Activated CD8-positive, alpha-beta memory T cell treated with anti-CD3 and anti-CD28 coated beads, Interleukin-2, amount 10 ng/mL, durations not matched to agents 7 days and 5 days (primary cell): ENCODE measurements at places on chromosomes 16 and 17. TPM values are rescaled to one million over a fixed set of nuclear protein-coding genes. Genes with fewer than 3 reads are reported as not detected.

DNA sequence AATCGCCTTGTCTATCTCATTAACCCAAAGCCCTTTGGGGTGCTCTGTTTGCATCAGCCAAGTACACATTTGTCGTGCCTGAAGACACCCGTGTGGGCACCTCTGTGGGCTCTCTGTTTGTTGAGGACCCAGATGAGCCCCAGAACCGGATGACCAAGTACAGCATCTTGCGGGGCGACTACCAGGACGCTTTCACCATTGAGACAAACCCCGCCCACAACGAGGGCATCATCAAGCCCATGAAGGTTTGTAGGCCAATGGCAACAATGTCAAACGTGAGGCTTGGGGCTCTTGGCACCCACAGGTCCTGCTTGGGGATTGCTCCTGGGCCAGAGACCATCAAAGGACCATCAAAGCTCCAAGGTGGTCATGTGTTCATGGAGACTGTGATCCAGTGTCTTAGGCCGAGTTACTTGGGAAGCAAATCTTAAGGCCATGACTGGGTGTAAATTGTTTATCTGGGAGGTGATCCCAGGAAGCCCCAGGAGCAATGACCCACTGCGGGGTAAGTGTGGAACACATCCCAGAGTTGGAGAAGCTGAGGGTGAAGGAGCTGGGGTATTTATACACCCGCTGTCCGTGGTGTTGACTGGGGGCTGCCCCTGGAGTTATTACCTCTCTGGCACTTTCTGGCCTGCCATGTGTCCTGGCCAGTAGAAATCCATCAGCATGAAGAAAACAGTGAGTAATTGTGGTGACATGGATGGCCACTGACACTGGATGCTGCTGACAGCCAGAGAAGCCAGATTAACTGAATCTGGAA is 24.0 kb downstream of the CDH5 start:
- DNase-seq = no peak

GRCh38 chr16:60771138-60771537 is 1265.1 kb downstream of the CDH8 start:
- no peak for DNase-seq

GRCh38 chr16:6646891-6647290 is 685.8 kb upstream of the RBFOX1 start:
- DNase-seq = no peak

DNA sequence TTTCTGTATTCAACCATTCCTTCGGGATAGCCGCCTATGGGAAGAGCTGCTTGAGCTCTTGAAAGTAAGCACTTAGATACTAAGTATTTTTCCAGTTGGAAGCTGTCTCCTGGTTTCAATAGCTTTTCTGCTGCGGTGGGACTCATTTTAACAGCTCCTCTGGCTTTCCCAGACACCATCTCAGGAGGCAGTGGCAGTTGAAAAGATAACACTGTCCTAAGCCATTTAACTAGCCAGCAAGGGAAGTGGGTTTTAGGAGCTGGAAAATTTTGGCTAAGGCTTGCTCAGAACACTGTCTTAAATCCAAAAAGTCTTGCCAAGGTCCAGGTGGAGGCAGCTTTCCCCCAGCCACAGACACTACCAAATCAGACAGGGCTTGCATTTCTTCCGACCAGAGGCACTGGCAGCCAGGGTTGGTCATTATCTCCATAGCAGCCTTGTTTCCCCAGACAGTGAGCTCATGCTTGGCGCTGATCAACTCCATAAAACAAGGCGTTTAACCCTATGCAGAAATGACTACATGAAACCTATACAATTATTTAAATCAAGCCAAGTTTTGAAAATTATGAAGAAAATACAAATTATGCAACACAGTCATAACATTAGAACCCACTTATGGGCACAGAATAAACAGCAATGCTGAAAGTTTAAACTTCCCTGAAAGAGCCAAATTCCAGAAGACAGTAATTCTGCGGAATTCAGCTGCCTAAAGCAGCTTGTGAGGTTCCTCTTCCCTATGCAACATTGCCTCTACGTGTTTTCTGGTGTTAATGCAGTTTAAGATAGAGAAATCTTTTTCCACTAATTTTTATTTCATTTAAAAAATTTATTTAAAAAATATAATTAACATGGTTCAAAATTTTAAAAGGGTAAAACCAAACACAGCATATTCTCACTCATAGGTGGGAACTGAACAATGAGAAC is 25.0 kb downstream of the GABARAPL2 start:
- no peak for DNase-seq

- no peak for DNase-seq
Observed at GRCh38 chr17:13212860-13213259, 195.0 kb upstream of the ELAC2 start.

GRCh38 chr16:88378401-88378800 is 4.4 kb upstream of the ZNF469 start:
- no peak for DNase-seq

DNA sequence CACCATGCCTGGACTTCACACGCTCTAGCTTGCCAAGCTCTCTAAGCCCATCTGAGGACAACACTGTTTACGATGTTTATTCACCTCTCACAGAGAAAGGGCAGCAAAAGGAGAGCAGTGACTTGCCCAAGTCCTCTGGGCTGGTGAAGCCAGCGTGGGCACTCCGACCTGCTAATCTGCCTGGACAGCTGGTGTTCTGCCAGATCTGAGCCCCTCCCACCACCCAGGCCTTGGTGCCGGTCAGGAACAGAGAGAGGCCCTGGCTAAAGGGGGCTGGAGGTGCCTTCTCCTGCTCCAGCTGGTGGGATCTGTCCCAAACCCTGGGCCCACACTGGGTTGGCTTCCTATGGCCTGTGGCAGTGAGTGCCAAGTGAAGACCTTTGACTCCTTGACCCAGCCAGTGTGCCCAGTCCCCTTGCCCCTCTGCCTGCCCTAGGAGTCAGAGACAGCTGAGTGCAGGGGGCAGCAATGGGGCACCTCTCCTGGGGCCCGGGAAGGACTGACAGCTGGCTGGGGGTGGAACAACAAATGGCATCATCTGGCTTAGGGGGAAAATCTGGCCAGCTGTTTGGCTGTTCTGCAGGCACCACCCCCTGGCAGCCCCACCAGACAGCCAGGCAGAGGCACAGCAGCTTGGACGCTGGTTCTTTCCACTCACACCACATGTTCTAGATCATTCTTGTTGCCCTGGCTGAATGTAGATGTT is 1.8 kb upstream of the SLC4A1 start:
- no peak for DNase-seq

DNA sequence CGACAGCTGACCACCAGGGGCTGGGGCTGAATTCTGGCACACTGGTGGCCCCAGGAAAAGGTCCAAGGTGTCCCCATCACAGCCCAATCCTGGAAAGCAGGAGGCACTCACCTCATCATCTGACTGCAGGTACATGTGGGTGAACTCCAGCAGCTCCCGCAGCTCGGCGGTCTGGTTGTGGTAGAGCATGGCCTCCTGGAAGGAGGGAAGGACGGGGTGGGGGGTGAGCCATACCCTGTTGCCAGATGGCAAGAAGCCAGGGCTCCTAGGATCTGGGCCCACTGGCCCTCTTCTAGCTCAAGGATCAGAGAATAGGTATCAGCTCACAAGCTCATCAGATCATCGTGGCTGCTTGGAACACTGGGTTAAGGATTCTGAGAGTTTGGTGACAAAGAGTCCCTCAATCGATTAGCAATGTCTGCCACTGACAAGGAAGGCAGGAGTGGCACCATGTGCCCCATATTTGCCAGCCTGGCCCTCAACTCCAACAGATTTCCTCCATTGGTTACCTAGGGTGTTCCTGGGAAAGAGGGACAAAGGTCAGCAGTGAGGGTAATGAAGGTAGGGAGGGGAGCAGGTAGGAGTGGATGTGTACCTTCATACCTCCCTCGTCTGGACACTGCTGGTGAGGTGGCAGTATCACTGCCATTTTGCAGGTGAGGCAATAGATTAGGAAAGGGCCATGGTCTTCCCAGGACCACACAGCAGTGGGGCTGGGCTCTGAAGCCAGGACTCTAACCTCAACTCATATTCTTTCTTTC is 4.9 kb downstream of the P3H4 start:
- no peak for DNase-seq

DNA sequence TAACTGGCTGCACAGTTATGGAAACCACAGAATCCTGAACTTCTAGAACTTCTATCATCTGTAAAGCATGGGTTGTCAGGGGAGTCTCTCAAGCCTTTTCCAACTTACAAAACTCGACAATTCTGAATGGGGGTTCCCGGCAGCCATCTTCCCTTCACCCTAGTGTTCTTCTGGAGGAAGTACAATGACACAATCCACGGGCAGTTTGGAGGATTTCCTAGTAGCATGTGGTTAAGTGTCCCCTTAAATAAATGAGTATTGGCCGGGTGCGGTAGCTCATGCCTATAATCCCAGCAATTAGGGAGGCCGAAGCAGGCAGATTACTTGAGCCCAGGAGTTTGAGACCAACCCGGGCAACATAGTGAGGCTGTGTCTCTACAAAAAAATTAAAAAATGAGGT is 2.1 kb downstream of the SLC16A6 start:
- no peak for DNase-seq

- DNase-seq = peak; percentile 53
Observed at GRCh38 chr17:33967608-33968349, 287.3 kb upstream of the CCL2 start.

DNA sequence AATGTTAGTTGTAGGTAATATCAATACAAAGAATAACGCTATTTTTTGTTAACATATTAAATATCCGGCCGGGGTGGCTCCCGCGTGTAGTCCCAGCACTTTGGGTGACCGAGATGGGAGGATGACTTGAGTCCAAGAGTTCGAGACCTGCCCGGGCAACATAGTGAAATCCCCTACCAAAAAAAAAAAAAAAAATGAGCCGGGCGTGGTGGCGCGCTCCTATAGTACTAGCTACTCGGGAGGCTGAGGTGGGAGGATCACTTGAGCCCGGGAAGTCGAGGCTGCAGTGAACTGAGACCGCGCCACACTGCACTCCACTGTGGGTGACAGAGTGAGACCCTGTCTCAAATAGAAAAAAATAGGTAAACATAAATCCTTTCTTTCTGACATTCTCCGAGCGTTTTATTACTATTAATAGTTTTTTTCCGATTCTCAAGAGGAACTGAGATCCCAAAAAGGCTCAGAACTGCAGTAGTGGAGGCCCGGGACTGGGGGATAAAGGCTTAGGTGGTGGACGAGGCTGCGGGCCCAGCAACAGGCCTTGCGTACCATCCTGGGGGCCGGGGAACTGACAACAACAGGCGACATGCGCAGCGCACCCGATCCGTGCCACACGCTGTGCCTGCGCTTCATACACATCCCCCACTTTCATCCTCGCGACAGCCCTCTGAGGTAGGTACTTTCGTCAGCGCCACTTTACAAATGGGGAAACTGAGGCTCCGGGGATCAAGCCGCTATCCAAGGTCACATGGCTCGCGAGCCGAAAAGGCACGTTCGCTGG is 919 bp downstream of the N4BP1 start:
- DNase-seq = peak; percentile 69

GRCh38 chr17:73156166-73156840 is 8.5 kb upstream of the SSTR2 start:
- peak; percentile 65 for DNase-seq

DNA sequence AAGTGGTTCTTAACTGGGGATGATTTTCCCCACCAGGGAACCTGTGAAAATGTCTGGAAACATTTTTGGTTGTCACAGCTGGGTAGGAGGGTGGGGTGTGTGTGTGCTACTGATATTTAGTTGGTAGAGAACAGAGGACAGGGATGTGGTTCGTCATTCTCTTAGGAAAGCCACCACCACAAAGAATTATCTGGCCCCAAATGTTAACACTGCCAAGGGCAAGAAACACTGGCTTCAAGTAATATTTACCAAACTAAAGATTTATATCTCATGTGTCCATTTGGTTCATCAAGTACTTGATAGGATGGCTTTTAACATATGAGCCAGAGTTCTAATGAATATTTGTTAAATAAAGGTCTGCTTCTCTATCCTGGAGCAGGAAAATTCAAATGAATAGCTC is 19.5 kb downstream of the MPHOSPH6 start:
- no peak for DNase-seq

DNA sequence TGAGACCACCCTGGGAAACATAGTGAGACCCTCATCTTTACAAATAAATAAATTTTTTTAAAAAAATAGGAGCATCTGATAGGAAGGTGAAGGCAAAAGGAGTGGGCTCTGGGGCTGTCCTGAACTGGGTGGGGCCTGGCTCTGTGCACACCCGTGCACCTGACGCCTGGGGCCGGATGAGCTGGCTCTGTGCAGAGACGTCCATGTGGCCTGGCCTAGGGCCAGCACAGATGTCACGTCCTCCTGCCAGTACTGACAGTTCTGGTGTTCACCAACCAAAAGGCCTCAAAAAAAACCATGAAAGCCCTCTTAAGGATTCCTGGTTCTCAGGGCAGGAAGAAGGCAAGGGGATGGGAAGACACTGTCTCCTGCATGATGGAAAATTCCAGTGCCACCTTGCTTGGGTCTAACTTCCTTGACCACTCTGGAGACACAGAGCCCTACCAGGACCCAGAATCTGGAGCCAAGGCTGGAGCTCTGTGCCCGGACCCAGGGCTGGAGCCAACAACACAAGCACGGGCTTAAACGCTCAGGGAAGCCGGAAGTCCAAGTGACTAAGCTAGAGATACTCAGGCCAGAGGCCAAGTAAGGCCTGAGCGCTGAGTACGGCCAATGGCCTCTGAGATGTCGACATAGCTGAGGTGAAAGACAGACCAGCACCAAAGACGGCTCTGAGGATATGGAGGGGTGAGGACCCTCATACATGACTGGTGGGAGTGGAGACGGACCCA is 32.9 kb downstream of the COPRS start:
- no peak for DNase-seq

- DNase-seq = no peak
Observed at GRCh38 chr17:550463-551180, 164.0 kb downstream of the VPS53 start.

- no peak for DNase-seq
Observed at GRCh38 chr16:72033437-72033836, 20.9 kb upstream of the HP start.

DNA sequence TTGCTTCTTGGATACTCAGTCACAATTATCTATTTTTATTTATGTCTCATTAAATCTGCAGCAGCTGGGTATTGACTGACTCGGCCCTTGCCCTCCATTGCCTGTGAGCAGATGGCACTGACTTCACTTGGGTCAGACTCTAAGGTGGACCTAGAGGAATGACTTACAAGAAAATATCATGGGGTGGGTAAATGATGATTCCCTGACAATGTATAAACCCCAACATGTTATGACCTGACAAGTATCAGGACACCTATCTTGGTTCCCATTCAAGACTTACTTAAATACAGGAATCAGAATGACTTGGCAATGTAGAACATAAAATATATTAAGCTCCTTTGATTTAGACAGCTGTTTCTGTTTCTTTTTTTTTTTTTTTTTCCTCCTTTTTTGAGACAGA is 953.5 kb downstream of the CDH11 start:
- no peak for DNase-seq

DPEP2 gene
- total RNA-seq = 4.5 TPM

SOX15 gene
- 0.21 TPM for total RNA-seq

FAM171A2 gene
- total RNA-seq = not detected

UTP4 gene
- total RNA-seq = 57.7 TPM

SOST gene
- not detected for total RNA-seq

C17orf50 gene
- not detected for total RNA-seq

KLHL10 gene
- total RNA-seq = not detected

CHST5 gene
- total RNA-seq = not detected

SLC6A4 gene
- 0.12 TPM for total RNA-seq

CETP gene
- total RNA-seq = not detected

GLIS2 gene
- total RNA-seq = 0.55 TPM

SHCBP1 gene
- total RNA-seq = 53.1 TPM
